ENCODE measurements at places on chromosomes 4 and X.

GRCh38 chr4:159018062-159018629, 84.7 kb upstream of the RAPGEF2 start:
- H3K36me3 ChIP-seq, result no peaks in the 10 kb centered on the region
- H3K27me3 ChIP-seq, result no peaks in the 10 kb centered on the region
- no peaks in the 10 kb centered on the region for H3K4me1 ChIP-seq
- DNase-seq, result no peak
- H3K27ac ChIP-seq, result no peak overlapping the region

DNA sequence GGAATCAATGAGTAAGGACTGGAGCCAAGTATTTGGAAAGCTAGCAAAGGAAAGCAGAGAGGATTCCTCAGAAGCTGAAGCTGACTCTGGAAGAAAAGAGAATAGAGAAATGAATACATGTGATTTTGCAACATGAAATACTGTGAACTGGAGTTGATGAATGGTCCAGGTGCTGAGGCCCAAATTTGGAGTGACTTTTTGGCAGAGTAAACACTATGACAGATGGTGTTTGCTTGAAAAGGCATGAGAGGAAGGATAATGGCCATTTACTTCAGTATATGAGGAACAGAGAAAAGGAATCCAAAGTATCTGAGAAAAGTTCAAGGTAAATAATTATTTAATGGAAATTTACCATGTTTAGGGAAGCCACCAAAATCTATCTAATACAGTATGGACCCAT, 236.7 kb downstream of the SLITRK2 start:
- no peak overlapping the region for H3K27ac ChIP-seq
- no peaks in the 10 kb centered on the region for H3K27me3 ChIP-seq
- H3K4me3 ChIP-seq, result no peak overlapping the region
- no peaks in the 10 kb centered on the region for H3K4me1 ChIP-seq
- no peak for DNase-seq

DNA sequence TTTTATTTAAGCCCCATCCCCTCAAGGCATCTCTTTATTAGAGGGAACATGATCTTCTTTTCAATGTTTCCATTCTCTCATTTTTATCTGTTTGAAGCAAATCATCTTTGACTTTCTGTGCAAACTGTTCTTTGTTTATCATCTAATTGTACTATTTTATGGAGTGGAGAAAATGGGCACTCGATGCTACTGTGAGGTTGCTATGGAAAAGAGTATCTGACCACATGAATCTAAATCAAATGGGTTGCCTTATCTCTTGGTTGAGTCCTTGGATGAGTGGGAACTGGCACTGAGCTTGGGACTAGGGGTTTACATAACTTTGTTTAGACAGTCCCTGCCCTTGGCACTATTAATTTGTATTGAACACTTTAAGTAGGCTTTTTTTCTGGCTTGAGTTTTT, 9.1 kb downstream of the OCRL start:
- H3K4me1 ChIP-seq, result no peaks in the 10 kb centered on the region
- H3K36me3 ChIP-seq, result peaks cover 4% of the 10 kb centered on the region
- no peak overlapping the region for H3K27ac ChIP-seq
- H3K27me3 ChIP-seq, result no peaks in the 10 kb centered on the region
- DNase-seq, result no peak
- no peak overlapping the region for H3K4me3 ChIP-seq

DNA sequence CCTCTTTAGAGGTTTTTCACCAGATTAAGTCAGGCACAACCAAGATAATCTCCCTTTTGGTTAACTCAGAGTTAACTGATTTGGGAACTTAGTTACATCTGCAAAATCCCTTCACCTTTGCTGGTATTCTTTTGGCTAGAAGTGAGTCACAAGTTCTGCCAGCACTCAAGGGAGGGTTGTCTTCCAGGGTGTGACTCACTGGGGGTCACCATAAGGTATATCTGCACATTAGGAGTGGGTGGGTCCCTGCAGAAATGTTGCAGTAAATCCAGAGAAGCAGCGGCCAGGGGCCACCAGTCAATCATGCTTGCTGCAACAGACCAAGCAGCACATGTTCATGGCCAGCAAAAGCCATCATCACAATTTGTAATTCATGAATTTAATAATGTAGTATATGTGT, 59.8 kb upstream of the MAML3 start:
- no peak overlapping the region for H3K4me3 ChIP-seq
- peak; percentile 59 for DNase-seq
- no peak overlapping the region for H3K27ac ChIP-seq

DNA sequence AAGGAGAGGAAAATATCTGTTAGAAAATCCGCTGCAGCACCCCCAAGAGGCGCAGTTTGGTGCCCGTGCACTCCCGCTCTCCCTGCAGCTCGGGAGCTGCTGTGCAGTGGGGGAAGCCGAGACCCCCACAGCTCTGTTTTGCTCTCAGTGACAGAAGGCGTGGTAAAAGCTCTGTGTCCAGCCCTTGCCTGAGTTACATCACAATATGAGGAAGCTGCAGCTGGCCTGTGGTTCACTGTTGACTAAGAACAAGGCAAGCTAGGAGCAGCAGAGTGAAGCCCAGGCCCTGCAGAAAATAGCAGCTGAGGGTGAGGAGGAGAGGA, 88.5 kb upstream of the ADRA2C start:
- H3K4me3 ChIP-seq, result no peak overlapping the region
- no peaks in the 10 kb centered on the region for H3K36me3 ChIP-seq
- H3K4me1 ChIP-seq, result no peaks in the 10 kb centered on the region
- H3K27ac ChIP-seq, result no peak overlapping the region
